Left cardiac atrium (tissue), 4 donors: ENCODE measurements at places on chromosomes 3 and 15. TPM values are rescaled to one million over a fixed set of nuclear protein-coding genes. Genes with fewer than 3 reads are reported as not detected.

TGM4 gene
- total RNA-seq: not detected

DNA sequence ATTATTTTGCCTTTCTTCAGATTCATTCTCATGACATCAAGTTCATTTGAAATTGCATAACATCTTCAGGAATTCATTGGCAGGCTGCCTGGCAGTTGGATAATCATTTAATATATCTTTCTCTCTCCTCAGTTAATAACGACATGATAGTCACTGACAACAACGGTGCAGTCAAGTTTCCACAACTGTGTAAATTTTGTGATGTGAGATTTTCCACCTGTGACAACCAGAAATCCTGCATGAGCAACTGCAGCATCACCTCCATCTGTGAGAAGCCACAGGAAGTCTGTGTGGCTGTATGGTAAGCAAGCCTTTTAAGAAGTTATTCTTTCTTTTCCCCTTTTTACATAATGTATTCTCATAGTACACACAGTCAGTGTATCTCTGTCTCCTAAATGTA, 38.2 kb downstream of the TGFBR2 start:
- peak; percentile 67 for DNase-seq

- DNase-seq: no peak
Measured at GRCh38 chr3:156797368-156797767, 28.8 kb upstream of the LEKR1 start.

GRCh38 chr3:196585044-196585757, 16.7 kb downstream of the FBXO45 start:
- DNase-seq: no peak

GRCh38 chr15:38662033-38662802, 97.6 kb upstream of the RASGRP1 start:
- no peak for DNase-seq
